Heart right ventricle (tissue), 16 donors: ENCODE measurements at places on chromosomes 7 and 10. TPM values are rescaled to one million over a fixed set of nuclear protein-coding genes. Genes with fewer than 3 reads are reported as not detected.

The HMX2 gene
- total RNA-seq: not detected

The FAM25C gene
- not detected for total RNA-seq

The WDFY4 gene
- 0.66 TPM for total RNA-seq

The GFRA1 gene
- 2.5 TPM for total RNA-seq

The STK31 gene
- total RNA-seq: not detected

The FFAR4 gene
- not detected for total RNA-seq

The ANKRD2 gene
- 71.8 TPM for total RNA-seq

The HTR5A gene
- total RNA-seq: not detected

The AGAP5 gene
- 2.8 TPM for total RNA-seq

The C1GALT1 gene
- total RNA-seq: 24.7 TPM

The TEX47 gene
- not detected for total RNA-seq

The LRCH4 gene
- 21.5 TPM for total RNA-seq

The OPALIN gene
- total RNA-seq: not detected

The VENTX gene
- total RNA-seq: 0.32 TPM

The MRPS17 gene
- total RNA-seq: 17.0 TPM

The ITPRID1 gene
- total RNA-seq: not detected

The SORBS1 gene
- 1,087 TPM for total RNA-seq

The STOX1 gene
- total RNA-seq: 0.12 TPM
